ENCODE measurements at places on chromosomes 1 and 21.

DNA sequence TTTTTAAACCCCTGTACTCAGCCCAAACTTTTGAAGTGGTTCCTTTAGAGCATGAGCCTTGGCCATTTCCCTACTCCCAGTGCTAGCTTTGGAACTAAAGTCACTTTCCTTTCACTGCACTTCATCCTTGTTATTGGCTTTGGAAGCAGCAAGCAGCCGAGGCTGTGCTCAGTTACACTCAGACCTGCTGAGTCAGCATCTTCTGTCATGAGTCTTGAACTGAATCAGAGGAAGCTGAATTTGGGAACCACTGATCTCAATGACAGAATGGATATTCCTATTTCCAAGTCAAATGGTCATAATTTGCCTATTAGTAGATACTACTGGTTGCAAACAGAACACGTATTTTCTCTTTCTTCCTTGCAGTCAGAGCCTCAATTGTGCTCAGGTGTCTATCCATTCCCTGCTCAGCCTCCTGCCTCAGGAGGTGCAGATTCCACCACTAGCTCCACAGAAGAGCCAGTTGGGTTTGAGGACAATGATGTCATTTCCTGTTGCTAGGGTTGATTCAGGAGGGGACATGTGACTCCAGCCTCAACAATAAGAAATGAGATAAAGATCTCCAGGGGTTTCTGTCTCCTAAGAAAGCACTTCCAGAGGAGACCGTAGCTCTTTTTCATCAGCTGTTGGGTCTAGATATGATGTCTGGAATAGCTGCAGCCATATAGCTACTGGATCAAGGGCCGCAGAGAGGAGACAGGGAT lies 44.9 kb upstream of the NTPCR start:
- no peak for DNase-seq

- no peak for DNase-seq
Observed at GRCh38 chr1:74780594-74780993, 47.6 kb downstream of the TYW3 start.

GRCh38 chr1:76901158-76901767 lies 34.0 kb downstream of the ST6GALNAC5 start:
- DNase-seq, result peak; percentile 36

DNA sequence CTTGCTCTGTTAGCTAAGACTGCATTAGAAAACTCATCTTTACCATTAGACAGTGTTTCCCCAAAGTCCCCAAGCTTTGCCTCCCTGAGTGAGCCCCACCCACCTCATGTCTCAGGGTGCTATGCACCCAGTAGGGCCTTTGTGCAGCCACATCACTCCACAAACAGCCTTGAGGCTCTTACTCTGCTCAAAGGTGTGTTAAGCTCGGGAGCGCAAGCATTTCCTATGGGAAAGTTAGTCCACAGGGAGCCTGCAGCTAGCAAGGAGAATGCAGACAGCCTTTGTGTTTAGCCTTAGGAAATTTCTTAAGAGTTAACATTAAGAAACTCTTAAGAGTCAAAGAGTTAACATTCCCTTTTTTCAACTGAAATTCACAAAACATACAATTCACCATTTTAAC lies 278.8 kb downstream of the AJAP1 start:
- no peak for DNase-seq

DNA sequence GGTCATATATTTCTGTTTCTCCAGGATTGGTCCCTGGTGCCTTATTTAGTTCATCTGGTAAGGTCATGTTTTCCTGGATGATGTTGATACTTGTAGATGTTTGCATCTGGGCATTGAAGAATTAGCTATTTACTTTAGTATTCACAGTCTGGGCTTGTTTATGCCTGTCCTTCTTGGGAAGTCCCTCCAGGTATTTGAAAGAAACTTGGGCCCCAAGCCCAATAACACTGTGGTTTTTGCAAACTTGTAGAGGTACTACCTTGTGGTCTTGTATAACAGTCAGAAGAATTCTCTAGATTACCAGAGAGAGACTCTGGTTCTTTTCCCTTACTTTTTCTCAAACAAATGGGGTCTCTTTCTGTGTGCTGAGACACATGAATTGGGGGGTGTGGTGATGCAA lies 251.4 kb upstream of the B3GALT2 start:
- peak; percentile 25 for DNase-seq

DNA sequence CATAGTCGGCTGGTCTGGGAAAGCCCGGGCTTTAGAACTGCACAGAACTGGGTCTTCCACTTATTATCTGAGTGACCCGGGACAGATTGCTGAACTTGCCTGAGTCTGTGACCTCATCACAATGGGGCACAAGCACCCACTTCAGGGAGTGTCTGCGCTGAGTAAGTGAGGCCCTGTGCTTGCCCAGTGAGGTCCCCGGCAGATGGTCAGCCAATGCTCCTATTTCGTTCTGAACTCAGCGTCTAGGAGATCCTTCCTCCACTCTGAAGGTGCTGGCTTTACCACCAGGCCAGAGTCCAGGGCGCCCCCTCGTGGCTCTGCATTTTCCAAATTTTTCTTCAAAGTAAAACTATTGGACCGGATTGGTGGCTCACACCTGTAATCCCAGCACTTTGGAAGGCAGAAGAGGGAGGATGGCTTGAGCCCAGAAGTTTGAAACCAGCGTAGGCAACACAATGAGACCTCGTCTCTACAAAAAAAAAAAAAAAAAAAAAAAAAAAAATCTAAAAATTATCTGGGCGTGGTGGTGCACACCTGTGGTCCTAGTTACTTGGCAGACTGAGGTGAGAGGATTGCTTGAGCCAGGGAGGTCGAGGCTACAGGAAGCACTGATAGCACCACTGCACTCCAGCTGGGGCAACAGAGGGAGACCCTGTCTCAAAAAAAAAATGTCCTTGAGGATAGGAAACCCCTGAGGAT lies 61.7 kb downstream of the FCRL5 start:
- peak; percentile 47 for DNase-seq

- no peak for DNase-seq
Observed at GRCh38 chr1:243375596-243375995, 119.8 kb downstream of the SDCCAG8 start.

- DNase-seq, result no peak
Observed at GRCh38 chr21:43644071-43644470, 15.2 kb downstream of the HSF2BP start.

- DNase-seq, result no peak
Observed at GRCh38 chr1:202397256-202397655, 48.8 kb downstream of the PPP1R12B start.

DNA sequence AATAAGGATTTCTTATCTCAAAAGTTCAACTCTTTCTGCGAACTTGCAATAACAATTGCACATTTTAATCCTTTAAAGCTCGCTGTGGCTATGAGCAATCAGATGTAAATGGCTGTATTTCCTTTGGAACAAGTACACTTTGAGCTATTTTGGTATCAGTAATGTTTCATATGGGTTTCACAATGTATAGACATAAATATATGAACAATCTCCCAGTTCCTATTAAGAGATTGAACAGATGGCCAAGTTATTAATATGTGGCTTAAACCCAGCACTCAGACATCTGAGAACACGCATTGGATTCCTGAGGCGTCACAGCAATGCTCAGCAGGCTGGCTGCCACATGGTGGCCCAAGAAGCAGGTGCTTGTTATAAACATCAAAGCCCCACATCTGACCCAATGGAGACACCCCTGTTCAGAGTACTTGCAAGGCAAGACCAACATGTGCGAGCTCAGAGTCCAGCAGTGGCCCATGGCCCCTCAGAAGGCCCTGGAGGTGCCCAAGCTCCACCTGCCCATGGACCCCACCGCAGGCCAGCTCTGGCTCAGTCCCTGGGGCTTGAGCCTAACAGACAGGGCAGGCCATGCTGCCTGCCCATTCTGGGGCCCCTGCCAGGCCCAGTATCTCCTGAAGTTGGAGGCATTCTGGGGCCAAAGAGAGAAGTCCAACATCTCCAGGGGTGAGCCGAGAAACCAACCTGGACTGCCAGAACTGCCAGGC lies 23.7 kb downstream of the PSMG1 start:
- DNase-seq, result no peak

Measured in GM13977 (cell line).